SW480 (cell line): ENCODE measurements at places on chromosomes 2 and 18.
A peak's percentile ranks its signal among the peaks of the same experiment; 100 is the strongest.

- DNase-seq = no peak
Measured at GRCh38 chr2:101718993-101719571, 21.6 kb downstream of the MAP4K4 start.

GRCh38 chr2:27095745-27096651 lies 9.4 kb downstream of the KHK start:
- peak; percentile 46 for DNase-seq

- DNase-seq = no peak
Measured at GRCh38 chr2:65098741-65099140, 31.2 kb downstream of the RAB1A start.

GRCh38 chr18:12014521-12015415 lies 33.5 kb downstream of the IMPA2 start:
- DNase-seq = no peak

GRCh38 chr2:225025917-225026571 lies 16.2 kb downstream of the DOCK10 start:
- DNase-seq = no peak

DNA sequence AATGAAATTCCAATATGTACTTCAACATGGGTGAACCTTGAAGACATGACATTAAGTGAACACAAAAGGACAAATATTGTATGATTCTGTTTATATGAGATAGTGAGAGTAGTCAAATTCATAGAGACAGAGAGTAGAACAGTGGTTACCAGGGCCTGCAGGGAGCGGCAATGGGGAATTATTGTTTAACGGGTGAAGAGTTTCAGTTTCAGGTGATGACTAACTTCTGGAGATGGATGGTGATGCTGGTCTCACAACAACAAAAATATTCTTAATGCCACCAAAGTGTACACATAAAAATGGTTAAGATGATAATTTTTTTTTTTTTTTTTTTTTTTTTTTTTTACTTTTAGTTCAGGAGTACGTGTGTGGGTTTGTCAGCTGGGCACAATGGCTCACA lies 109.4 kb upstream of the TMEM200C start:
- DNase-seq = no peak

DNA sequence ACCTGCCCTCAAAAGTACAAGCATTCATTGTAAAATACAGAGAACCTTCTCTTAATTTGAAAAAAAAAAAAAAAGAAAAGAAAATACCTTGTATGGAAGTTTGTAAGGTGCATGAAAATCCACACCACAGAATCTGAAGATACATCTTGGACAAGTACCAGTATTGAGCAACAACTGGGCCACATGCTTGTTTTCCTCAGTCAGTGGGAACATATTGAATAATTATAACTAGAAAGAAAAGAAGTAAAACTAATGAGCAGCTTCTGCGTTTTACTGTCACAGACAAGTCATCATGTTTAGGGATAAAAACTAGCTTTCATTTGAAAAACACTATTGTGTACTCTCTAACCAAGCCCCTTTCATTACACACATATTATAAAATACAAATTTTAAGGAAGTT lies 5.8 kb upstream of the PEX13 start:
- no peak for DNase-seq

DNA sequence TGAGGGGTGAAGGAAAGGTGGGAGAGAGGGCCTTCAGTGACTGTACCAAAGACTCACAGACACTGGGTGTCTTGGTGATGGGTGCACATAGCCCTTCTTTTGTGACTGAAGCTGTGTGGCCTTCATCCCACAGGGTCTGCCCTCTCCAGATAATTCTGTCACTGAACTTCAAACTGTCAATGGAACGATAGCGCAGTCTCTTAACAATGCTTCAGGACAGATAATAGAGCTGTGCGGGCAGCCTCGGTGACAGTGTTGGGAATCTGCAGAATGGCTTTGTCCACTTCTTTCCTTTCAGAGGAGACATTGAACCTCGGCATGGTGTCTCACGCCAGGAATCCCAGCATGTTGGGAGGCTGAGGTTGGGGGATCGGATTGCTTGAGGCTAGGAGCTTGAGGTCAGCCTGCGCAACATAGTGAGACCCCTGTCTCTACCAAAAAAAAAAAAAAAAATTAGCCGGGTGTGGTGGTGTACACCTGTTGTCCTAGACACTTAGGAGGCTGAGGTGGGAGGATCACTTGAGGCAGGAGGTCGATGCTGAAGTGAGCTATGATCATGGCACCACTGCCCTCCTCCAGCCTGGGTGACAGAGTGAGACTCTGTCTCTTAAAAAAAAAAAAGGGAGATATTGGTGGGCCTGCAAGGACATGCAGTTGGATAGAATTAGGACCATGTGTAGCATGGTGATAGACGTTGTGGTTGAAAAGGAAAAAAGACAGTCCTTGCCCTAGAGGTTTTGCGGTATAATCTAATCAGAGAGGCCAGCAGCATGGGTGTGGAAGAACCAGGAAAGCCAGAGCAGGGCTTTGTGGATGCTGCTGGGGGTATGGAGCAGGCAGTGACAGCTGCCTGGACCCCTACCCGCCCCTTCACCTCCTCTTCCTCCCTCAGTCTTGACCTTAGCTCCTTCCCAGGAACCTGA lies 91.4 kb downstream of the LDLRAD4 start:
- DNase-seq = no peak

DNA sequence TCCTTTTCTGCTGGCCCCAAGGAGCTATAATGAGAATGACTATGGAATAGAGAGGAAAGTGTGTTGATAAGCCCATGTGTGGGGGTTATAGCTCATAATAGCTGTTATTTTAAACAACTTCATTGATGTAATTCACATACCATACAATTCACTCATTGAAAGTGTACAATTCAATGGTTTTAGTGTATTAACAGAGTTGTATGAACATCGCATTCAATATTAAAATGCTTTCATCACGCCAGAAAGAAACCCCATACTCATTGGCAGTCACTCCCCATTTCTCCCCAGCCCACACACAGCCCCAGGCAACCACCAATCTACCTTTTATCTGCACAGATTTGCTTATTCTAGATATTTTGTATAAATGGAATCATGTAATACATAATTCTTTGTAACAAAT lies 139.6 kb upstream of the CYP1B1 start:
- no peak for DNase-seq

GRCh38 chr2:161722547-161723503 lies 98.6 kb downstream of the SLC4A10 start:
- no peak for DNase-seq

GRCh38 chr18:59303006-59303405 lies 15.4 kb downstream of the CPLX4 start:
- no peak for DNase-seq

DNA sequence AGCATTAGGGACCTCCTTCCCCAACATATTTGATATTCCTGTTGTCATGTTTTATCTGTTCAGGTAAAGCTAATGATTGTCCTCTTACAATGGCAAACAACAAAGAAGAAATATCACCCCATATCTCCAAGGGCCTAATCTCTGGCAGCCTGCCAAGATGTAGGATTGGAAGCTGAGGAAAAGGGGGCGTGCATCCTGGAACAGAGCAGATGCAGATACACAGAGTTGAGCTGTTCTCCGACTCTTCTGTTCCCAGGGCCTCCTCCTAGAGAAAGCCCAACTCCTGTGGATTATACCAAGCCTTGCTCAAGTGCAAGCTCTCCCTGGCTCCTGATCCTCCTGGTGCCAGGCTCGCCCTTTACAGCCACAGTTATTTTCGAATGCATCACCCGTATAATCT lies 35.2 kb upstream of the CD207 start:
- DNase-seq = no peak

DNA sequence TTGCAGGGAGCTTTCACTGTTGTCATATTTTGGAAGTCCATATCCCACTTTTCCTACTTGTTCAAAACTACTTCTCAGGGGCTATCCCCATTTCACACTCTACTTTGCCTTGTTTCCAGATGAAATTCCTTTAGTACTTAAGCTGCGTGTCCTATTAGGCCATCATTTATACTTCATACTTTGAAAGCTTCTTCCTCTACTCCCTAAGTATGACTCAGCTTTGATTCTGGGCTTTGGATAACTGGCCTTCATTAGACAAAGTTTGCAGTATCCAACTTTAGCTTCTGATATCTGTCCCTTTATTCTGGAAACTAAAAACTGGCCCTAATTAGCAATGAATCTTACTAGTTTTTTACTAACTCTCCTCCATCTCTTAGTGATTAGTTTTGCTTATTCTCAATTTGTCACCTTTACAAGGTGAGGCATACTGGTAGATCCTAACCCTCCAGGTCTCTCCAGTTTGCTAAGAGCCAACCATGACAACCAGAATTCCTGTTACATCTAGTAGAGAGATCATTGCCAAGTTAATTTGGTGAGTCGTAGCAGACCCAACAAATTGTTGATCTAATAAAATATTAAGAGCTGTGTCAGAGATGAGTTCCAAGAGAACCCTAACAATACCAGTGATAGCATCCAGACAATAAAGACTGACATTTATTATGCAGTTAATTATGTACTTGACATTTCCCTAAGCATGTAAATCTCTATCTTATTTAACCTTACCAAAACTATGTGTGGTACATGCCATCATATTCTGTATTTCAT lies 31.2 kb upstream of the ITGAV start:
- no peak for DNase-seq

DNA sequence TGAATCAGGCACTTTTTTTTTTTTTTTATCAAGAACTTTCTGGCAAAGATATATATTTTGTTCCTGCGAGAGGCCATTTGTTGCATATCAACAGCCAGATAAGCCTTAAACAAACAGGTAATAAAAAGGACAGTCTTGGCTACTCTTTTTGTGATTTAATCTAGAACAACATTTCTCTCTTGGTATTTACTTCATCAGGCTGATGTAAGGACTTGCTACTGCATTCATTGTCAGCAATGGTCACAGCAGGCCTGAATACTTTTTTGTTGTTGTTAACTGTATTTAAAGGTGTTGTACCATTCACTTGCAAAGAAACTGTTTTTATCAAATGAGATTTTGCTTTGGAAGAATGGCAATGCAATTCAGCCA lies 683.8 kb downstream of the IRS1 start:
- no peak for DNase-seq

GRCh38 chr2:8116661-8117060 lies 565.2 kb upstream of the ID2 start:
- DNase-seq = no peak

- no peak for DNase-seq
Measured at GRCh38 chr2:233051241-233052149, 8.6 kb upstream of the INPP5D start.

- no peak for DNase-seq
Measured at GRCh38 chr18:31719363-31720006, 35.1 kb upstream of the B4GALT6 start.

DNA sequence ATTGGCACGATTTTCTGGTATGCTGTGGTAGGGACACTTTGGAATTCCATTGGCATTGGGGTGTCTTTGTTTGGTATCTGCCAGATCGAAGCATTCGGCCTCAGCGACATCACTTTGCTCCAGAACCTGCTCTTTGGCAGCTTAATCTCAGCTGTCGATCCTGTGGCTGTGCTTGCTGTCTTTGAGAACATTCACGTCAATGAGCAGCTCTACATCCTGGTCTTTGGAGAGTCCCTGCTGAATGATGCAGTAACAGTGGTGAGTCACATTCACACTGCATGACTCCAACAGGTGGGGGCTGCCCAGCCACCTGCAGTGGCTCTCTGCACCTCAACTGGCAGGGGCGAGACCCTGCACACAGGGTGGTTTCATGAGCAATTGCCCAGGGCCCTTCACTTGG lies 38.4 kb downstream of the SLC9A2 start:
- DNase-seq = no peak

GRCh38 chr2:190812506-190813294 lies 67.9 kb upstream of the GLS start:
- no peak for DNase-seq

- no peak for DNase-seq
Measured at GRCh38 chr2:226660526-226660925, 139.1 kb downstream of the IRS1 start.

GRCh38 chr2:75801234-75801982 lies 90.7 kb upstream of the GCFC2 start:
- DNase-seq = no peak

DNA sequence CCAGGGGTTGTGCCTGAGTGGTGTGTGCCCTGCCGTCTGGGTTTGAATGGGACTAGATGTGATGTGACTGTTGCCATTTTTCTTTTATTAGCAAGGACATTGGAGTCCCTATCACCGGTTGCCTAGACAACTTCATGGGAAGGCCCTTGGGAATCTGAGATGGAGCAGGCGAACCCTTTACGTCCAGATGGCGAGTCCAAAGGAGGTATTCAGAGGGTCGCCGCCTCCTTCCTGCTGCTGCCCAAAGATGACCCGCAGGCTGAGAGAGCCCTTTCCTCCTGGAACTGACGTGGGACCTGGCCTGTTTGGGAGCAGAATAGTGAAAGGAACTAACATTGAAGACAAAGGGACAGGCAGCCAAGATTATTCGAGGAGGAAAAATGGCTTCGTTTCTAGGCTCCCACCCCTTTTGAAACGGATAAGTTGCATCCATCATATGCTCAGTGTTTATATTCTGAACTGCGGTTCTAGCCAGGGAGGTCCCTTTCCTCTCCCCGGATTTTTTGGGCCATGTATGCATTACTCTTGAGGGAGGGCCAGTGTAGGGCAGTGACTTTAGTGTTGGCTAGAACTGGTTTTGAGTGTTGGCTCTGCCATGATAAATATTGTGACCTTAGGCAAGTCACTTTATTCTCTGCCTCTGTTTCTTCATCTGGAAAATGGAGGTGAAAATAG lies 673 bp downstream of the CENPO start:
- DNase-seq = peak; percentile 68

DNA sequence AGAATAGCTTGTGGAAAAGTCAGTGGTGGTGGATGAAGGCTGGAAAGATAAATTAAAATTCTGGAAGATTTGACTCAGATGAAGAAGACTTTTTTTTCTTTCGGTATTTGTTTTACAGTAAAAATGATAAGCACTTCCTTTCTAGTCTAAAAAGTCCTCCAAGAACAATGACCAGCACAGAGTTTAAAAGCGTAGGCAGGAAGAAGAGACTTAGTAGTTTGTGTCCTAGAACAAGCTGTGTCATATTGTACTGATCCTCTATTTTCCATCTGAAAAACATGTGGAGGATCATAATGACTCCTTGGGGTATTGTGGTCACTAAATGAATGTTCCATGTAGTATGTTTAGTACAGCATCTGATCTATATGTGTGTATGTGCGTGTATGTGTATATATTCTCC lies 132.4 kb upstream of the FSHR start:
- no peak for DNase-seq

- DNase-seq = peak; percentile 14
Measured at GRCh38 chr2:175855794-175856453, 146.1 kb downstream of the LNPK start.

- DNase-seq = no peak
Measured at GRCh38 chr2:106867196-106867953, 18.6 kb downstream of the ST6GAL2 start.

GRCh38 chr2:177816766-177817165 lies 255.8 kb downstream of the PDE11A start:
- no peak for DNase-seq

DNA sequence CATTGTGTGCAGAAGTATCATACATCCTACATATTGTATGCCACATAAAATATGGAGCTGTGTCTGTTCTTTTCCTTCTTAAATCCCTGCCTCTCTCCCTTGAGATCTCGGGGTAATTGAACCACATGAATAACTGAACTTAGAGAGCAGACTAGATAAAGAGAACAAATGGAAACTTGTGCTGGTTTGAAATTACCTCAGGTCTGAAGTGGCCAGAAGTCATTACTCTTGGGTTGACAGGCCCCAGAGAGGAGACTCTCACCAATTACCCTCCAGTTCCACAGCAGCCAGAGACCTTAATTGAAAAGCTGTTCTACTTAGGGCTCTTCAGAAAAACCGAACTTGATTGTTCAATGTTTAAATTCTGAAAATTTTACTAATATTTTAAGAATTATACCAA lies 5.0 kb upstream of the ADAM17 start:
- no peak for DNase-seq

- DNase-seq = no peak
Measured at GRCh38 chr18:13382954-13383827, 164.6 kb downstream of the LDLRAD4 start.

- DNase-seq = peak; percentile 44
Measured at GRCh38 chr2:216350214-216350791, 22.0 kb downstream of the MARCHF4 start.
